Inflammatory macrophage treated with lipopolysaccharide for 1 hour (primary cell): ENCODE measurements at places on chromosomes 11 and 22.

DNA sequence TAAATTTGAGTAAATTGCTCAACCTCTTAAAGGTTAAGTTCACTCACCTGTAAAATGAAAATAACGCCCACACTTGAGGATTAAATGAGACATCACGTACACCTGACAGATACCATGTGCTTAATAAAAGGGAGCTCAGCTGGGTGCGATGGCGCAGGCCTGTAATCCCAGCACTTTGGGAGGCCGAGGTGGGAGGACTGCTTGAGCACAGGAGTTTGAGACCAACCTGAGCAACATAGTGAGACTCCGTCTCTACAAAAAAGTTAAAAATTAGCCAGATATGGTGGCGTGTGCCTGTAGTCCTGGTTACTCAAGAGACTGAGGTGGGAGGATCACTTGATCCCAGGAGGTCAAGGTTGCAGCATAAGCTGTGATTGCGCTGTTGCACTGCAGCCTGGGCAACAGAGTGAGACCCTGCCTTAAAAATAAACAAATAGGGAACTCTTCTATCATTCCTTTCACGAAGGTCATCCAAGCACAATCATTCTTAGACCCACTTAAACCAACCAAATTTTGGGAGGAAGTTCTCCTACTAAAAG is 134.1 kb downstream of the BBOX1 start:
- no peak for DNase-seq

DNA sequence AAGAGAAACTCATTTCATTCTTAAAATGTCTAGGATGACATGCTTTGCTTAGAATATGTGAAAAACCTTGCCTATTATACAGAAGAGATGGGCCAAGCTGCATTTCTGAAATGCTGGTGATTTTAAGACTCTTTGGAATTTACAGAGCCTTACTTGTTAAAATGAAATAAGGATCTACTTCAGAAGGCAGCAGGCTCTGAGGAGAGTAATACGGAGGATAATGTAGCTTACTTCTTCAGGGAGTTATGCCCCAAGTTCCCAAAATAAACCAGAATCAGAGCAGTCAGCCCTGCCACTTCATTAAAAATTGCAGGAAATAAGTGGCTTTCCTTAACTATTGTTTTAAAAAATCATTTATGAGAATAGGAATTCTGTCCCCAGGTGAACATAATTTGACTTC is 1000.3 kb upstream of the RAG2 start:
- no peak for DNase-seq

DNA sequence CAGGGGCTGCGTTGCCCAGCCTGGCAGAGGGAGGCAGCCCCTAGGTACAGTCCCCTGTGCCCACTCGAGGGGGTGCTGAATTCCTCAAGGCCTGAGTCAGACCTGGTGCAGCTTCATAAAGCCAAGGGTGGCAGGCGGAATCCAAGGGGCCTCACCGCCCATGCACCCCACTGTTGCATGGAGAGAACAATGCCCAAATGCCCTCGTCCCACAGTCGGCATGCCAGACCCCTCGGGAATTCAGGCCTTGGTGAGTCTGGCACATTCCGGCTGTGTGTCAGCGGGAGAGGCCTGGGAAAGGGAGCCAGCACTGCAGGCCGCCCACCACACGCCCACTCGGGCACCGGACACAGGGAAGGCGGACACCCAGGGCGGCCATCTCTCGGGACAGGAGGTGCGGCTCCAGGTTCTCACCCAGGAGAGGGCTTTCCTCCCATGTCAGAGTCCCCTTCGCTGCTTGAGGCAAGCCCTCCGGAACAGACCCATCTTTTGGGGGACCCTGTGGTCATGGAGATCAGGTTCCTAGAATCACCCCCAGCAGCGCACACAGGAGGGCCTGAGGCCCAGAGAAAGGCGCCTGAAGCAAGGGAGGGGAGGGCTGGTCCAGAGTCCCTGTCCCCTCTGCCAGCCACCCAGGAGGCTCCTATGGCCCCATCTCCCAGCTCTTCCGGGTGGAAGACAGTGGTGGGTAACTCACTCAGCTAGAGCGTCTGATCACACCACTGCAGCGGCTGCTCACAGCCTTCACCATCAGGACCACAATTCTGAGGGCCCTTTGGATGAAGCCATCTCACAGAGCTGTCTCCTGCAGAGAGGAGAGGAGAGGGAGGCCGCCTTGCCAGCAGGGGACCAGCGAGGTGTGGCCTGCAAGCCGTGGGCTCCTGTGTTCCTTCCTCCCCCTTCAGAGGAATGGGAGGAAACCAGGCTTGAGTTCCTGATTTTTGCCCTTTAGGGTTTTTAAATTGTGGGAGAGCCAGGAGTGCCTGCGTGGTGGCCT is 31.6 kb upstream of the KCNQ1OT1 start:
- no peak for DNase-seq

DNA sequence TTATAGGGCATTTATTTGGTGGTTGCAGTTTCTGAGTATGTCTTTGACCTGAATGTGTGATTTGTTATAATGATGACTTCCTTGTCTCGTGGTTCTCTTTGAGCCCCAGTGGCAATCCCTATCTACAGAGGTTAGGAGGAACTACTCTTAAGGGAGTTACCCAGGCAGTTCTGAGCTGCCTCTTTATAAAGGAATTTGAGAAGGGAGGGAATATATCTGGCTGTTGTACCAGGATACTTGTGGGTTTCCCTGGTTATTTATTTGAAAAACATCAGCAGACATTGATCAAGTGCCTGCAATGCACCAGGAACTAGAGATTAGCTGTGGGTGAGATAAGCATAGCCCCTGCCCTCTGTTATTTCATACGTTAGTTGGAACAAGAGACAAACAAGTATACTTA is 243.5 kb upstream of the ARHGAP20 start:
- peak; percentile 41 for DNase-seq

DNA sequence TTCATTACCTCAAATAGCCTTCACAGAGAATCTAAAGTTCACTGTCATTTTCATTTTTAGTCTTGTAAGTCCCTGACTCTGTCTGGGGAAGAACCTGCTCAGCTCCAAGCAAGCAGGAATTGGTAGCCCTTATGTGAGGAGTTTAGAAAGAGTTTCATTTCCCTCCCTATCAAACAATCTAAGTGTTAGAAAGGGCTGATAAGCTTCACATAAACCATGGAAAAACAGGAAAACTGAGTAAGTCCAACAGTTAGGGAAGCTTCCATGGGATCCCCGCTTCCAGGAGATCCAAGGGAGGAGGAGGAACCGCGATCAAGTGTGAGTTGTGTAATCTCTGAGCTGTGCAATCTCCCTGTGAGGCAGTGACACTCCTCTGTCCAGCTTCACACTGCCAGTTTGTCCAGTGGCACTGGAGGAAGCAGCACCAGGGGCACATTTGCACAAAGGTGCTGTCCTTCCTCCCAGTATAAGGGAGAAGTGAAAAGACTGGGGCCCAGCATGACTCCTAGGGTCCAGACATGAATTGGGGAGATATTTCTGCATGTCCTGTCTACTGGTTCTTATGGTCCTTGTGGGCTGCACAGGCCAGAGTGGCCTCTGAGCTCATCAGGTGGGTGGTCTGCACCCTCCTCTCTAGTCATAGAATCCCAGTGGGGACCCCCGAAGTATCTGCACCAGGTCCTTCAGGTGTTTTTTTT is 4.3 kb downstream of the PRAME start:
- peak; percentile 44 for DNase-seq

DNA sequence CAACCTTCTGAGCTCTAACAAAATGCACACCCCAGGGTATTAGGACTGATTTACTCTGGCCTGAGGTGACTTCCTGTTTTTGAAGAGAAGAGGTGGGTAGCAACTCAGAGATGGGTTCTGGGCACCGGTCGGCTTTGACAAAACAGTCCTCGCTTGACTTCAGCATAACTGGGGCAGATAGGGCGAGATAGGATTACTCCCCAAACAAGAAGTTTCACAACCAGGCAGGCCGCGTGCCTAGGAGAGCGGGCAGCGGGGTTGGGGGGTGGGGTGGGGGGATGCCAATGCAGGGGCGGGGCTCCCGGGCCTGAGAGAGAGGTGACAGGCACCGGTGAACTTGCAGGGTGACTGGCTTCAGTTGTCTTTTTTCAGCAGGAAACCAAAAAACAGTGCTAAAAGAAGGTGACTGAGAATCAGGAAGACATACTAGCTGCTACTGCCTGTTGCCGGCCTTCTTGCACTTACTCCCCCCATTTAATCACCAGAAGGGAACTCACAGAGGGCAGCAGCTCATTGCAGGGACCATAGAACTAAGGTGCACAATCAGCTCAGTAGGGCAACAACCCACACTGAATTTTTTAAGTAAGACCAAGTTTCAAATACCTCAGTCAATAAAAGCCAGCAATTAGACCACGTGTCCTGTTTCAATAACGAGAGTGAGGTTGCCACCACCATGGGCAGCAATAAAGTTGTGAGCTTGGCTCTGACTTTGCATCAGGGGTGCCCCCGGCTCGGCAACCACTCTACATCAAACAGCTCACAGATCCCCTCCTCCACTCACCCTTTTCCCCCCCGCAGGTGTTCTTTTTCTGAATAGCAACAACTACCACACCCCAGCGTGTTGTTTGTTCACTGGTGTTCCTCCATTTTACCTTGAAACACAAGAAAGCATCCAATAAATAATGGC is 37.2 kb upstream of the ETS1 start:
- DNase-seq, result peak; percentile 9
